NCI-H1436 treated with DMSO at 0.1 percent for 48 hours (cell line): ENCODE measurements at places on chromosomes 2 and 18.

DNA sequence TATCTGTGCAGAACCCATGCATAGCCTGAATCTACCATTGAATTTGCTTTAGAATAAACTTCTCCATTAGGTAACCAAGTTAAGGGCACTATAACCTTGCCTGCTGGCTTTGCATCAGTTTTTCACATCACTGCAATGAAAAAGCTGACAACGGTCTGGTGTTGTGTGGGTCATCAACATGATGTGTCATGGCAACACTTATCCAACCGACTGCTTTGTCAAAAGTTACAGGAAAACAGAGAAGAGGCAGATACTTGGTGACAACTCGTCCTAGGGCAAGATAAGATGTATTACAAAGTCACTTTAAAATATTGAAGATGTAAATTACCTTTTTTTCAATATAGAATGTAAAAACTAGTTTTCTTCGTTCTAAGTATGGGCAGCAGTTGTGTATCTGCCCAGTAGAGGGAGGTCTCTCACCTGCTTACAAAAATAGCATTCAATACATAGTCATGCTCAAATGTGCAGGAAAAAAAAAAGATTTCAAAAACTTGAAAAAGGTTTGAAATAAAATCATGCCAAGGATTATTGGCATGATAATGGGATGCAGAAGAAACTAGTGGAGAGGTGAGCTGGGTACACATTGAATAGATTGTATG lies 96.3 kb downstream of the EVA1A start:
- DNase-seq: no peak

GRCh38 chr2:118431997-118432396 lies 343.7 kb downstream of the INSIG2 start:
- DNase-seq: no peak

DNA sequence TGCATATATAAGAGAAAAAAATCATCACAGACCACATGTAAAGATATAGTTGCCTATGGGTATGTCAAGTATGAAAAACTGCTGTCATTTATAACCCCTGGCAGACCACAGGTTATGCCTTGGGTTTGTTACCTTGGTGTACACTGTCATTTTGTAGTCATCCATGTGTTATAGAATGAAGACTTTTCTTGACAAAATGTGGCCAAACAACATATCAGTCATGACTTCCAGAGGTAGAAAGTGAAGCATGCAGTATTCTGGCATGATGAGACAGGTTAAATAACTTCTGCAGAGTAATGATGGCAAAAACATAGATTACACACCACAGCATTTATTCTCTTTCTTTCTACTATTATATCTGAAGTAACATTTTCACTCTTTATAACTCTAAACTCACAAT lies 74.9 kb upstream of the NEUROD1 start:
- DNase-seq: no peak

DNA sequence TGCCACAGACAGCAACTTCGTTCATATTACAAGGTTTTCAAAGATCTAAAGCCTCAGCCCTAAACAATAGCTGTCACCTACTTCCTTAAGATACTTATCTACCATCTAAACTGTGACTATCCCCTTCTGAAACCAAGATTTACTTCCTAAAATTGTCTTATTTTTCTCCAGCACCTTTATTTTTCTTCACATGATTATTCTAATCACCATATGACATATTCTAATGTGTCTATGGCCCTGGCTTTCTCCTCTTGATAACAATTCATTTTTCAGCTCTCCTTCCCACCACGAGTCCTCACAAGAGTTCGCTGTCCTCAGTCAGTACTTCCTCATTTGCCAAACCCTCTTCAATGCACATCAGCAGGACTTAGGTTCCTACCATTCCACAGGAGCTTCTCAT lies 53.9 kb downstream of the RTTN start:
- no peak for DNase-seq

GRCh38 chr2:214328941-214329340 lies 81.9 kb upstream of the VWC2L start:
- DNase-seq: no peak
